ENCODE measurements at places on chromosomes 2 and 18.

DNA sequence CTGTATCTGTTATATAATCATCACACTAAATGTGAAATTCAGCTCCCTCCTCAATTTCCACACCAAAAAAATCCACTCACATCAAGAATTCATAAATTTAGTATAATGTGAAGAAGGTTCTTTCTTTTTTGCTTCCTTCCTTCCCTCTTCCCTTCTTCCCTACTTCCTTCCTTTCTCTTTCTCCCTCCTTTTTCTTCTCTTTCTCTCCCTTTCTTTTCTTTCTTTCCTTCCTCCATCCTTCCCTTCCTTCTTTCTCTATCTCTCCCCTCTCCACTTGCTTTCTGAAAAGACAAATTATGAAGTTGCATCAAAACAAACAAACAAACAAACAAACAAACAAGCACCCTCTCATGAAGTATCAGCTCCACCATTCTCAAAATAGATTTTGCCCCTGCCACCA lies 290.0 kb downstream of the PDE11A start:
- no peak for DNase-seq

GRCh38 chr2:16109821-16110310 lies 169.5 kb downstream of the MYCN start:
- no peak for DNase-seq

- DNase-seq = no peak
Measured at GRCh38 chr2:240419271-240419670, 16.2 kb upstream of the GPC1 start.

- no peak for DNase-seq
Measured at GRCh38 chr2:14132386-14132785, 500.1 kb upstream of the LRATD1 start.

DNA sequence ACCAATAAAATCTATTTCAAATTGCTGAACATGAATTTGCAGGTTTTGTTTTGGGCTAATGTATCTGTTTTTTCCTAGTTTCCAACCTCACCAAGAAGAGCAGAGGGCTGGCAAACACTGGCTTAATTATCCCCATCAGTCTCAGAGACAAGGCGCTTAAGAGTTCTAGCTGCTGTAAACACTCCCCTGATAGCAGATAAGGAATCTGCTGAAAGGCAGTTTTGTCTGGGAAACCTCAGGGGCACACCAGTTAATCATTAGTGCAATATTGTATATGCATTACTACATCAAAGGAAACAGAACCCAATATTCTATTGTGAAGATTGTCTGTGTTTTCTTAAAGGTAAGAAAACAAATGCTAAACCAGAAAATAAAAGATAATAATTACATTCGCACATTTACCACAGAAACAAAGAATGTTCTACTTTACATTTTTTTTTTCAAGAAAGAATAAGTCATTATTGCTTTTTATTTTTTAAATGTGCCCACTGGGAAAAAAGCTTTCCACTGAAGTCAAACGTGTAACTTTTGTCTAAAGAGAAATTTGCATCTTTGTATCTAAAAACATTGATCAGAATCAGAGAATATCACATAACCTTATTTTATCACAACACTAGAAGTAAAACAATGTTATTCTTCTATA lies 179.1 kb downstream of the ERBB4 start:
- DNase-seq = no peak

GRCh38 chr2:168781191-168781817 lies 21.1 kb upstream of the NOSTRIN start:
- DNase-seq = no peak

DNA sequence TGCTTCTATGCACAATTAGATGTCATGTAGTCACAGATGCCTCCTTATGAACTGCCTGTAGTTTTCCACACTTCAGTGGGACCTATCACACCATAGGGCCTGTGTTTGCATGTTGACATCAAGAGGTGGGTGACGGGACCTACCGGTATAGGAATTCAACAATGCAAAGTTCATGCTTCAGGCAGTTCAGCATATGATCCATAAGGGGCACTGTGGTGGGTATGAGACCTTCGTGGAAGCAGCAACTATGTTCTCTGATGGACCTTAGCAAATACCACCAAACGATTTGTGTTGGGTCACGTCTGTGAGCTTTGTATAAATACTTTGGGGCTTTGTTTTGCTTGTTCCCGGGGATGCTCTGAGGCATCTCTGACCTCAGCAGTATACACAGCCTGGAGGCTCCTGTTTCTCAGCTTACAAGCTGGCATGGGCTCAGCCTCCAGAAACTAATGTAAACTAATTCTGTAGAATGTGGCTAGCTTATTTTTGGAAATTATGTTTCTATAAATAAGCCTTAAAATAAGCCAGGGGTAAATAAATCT lies 111.6 kb downstream of the DTNA start:
- no peak for DNase-seq

DNA sequence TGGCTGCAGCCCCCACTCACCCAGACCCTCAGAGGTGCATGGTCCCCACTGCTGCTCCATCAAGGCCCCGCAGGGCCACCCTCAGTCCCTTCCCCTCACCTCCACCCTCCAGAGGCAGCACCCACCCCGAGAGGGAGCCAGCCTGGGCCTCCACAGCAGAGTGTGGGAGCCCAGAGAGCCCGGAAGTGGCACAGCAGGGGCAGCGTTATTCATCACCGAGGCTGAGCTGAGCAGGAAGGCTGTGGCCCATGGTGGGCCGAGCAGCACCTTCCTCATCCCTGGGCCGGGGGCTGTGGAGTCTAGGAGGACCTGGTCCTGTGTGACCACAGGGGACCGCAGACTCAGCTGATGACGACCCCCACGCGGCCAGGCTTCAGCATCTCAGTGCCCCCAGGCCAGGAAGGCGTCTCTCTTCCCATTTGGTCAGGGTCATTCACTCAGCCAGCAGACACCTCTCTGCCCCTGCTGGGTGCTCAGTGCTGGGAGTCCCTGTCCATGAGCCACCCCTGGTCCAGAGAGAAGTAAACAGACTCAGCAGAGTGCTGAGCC lies 258.1 kb downstream of the ATAD2B start:
- DNase-seq = no peak
